Fibroblast of gingiva (primary cell): ENCODE measurements at places on chromosomes 3 and 15.

- DNase-seq: no peak
Observed at GRCh38 chr3:111604119-111604518, 9.0 kb upstream of the ZBED2 start.

DNA sequence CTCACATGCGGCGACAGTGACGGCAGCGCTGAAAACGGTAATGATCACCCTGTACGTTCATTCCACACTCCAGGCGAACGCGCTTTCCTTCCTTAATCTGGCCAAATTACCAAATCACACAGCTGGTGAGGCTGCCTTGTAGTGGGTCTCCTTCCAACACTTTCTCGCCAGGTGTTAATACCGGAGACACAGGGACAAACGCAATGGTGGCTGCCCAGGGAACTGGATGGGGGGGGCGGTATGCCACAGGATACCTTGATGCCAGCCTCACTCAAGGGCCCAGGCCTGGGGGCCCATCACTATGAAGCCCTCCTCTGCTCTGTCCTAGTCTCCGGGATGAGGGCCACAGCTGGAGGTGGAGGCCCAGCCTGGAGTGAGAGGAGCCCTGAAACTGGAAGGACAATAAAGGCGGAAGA lies 1.4 kb upstream of the CAMK2N2 start:
- no peak for DNase-seq

DNA sequence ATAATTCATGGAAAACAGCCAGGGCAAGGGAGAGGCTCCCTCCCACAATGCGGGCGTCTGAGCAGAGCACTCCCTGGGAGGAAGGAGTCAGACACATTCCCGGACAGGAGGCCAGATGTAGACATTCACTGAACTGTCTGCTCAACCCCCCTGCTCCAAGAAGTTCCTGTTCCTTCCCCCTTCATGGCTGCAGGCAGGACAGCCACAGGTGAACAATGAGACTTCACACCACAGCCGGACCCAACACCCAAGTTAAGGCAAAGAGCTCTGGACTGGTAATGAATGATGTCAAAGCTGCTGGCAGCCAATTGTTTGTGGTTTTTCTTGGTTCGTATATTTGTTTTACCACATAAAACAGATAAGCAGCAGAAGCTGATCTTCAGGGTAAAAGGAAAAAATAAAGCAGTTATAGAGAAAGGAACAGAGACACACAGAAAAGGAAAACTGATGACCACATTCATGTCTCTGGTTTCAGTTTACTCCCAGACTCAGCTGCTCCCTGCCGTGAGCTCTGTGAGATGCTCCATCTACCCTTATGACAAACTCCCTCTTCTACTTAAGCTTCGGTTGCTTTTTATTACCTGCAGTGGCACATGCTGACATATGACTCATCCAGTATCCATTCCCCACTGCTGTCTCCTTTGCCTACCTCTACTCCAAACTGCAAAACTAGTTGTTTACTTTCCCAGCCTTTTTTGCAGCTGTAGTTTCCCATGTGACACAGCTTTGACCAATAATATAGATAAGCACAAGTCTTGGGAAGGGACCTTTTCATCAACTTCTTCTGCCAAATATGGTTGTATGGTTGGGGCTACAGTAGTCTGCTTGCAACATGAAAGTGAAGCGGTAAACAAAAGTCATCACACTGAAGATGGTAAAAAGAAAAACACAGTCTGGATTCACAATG lies 33.1 kb downstream of the DZIP1L start:
- DNase-seq: peak; percentile 21

GRCh38 chr15:72092006-72092405 lies 25.9 kb downstream of the MYO9A start:
- no peak for DNase-seq

- DNase-seq: no peak
Observed at GRCh38 chr3:41327718-41328117, 128.4 kb downstream of the CTNNB1 start.

GRCh38 chr15:69679623-69680228 lies 227.1 kb downstream of the RPLP1 start:
- DNase-seq: no peak

DNA sequence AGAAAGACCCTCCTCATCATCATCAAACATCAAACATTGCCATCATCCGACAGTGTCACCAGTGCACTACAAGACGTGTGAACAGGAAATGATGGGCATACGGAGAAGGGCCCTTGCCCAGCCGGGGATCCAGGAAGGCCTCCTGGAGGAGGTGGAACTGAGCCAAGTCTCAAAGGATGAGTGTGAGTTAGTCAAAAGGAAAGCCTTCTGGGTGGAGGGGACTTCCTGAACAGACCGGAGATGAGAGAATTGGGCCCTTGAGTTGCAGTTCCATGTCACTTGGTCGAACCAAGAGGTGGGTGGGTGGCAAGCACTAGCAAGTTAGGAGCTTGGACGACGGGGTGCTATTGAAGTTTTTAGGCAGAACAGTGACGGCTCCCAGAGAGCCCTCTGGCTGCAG lies 8.5 kb downstream of the SEMA4B start:
- DNase-seq: no peak

- peak; percentile 44 for DNase-seq
Observed at GRCh38 chr15:32878869-32879805, 161.3 kb downstream of the GREM1 start.

GRCh38 chr3:159825216-159825854 lies 163.3 kb upstream of the IL12A start:
- DNase-seq: no peak

DNA sequence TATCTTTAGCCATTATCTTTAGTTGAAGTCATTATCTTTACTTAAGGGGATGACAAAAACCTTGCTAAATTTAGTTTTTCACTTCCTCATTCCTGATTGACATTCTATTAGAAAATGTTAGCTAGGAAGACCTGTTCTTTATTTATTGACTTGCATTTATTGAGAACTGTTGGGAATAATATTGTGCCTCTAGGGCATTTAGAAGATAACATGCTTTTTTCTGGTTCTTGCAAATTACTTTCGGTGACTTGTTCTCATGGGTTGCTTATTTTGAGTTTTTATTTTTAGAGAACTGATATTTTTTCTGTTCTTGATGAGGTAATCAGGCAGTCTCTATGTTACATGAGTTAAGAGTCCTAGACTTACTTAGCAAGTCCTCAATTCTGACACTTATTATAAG lies 48.3 kb upstream of the CTDSPL start:
- no peak for DNase-seq

GRCh38 chr15:33131552-33132232 lies 62.8 kb downstream of the FMN1 start:
- DNase-seq: no peak

DNA sequence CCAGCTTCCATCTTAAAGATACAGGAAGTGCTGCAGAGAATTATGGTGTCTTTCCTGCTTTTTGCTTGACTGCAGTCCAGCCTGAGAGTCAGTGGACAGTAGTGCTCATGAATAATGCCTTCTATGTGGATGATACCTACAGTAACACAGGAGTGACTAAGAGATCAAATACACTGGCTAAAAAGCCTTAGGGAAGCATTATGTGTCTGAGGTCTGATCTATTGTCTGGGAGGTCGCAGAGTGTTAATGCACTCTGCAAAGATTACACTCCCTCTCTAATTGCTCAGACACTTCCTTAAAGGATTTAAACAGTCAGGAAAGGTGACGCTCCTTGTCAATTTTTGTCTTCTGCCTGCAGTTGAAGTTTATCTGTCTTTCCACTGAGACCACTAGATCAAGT lies 183.6 kb downstream of the MCTP2 start:
- DNase-seq: no peak

GRCh38 chr3:177800561-177800960 lies 603.3 kb upstream of the TBL1XR1 start:
- DNase-seq: no peak

GRCh38 chr3:177141899-177142646 lies 55.2 kb downstream of the TBL1XR1 start:
- no peak for DNase-seq

GRCh38 chr3:111031538-111031937 lies 40.1 kb upstream of the NECTIN3 start:
- DNase-seq: no peak

DNA sequence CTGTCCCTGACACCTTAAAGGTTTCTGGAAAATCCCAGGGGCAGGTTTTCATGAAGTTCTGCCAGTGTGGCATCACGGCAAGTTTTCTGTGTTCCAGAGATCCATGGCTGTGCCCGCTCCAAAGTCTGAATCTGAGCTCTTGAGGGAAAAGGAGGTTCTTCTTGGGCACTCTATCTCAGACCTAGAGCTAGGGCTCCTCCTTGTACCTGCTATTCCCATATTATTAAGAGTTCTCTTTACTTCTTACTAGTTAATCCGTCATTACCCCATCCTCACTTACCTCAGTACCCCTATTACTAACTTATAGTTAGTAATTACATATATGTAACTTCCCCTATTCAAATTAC lies 5.9 kb upstream of the TRA2B start:
- no peak for DNase-seq

DNA sequence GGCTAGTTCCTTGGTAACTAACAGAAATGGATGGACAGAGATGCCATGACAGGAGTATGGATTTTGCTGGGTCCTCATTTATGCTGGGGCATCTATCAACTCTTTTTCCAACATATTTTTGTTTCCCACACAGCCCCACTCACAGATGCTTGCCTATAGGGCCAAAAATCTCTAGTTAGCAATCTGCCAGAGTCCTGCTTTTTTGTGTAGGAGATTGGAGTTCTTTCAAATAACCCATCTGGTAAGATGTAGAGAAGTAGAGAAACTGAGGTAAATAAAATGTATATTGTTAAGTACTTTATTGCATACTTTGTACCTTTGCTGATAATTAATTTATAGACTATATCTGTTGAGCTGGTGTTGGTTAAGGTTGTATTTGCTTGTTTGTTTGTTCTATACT lies 456.5 kb upstream of the GOLIM4 start:
- DNase-seq: no peak

DNA sequence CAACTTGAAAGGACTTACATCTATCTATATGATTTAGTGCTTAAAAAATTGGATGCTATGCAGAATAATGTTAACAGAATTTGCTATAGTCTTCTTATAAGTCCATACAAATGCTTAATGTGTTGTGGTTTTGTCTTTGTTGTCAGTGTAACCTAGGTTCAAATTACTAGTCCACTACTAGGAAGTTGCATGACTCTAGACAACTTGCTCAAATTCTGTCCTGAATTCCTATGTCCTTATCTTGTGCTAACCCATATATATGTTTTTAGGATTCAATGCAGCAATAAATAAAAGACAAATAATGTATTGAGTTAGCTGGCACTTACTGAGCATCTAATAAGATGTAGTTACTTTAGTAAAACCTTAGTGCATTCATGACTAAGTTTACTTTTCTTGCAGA lies 276.5 kb upstream of the KCNMB2 start:
- DNase-seq: no peak

GRCh38 chr3:197269024-197269423 lies 29.4 kb downstream of the DLG1 start:
- no peak for DNase-seq

DNA sequence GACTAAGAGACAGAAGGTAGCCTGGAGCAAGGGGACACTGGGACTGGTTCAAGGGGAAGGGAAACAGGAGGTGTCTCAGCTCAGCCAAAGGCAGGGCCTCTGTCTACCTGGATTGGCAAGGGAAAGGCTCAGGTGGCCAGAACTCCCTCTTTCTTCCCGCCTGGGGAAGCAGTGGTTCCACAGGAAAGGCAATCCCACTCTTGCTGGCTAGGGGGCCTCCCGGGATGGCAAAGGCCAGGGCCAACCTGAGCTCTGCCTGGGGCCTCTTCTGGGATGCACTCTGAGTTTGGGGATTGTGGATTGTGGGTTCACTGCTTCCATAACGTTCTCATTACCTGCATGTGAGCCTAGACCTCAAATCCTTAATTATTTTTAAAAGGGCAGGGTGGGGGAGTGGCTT lies 13.0 kb upstream of the PARP6 start:
- DNase-seq: no peak

GRCh38 chr3:170476291-170476690 lies 57.6 kb downstream of the CLDN11 start:
- DNase-seq: no peak

DNA sequence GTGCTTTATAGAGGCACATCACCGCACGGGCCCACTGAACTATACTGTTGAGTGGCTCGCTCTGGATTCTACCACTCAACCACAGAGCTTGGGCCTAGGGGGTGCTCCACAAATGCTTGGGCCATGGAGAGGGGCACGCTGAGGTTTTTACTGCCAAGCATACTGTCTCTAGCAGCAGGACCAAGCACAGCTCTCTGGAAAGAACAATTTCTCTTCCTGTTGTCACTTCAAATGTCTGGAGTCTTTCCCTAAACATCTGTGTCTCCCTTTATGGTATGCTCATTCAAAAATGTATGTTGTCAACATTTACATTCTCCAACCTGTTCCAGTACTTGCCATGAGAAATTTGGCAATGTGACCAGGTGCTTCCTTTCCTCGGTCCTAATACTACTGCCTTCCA lies 114.7 kb upstream of the TPM1 start:
- DNase-seq: no peak

- DNase-seq: no peak
Observed at GRCh38 chr15:29698030-29698701, 124.1 kb downstream of the TJP1 start.

- DNase-seq: no peak
Observed at GRCh38 chr15:94231723-94232468, 535 bp downstream of the MCTP2 start.

DNA sequence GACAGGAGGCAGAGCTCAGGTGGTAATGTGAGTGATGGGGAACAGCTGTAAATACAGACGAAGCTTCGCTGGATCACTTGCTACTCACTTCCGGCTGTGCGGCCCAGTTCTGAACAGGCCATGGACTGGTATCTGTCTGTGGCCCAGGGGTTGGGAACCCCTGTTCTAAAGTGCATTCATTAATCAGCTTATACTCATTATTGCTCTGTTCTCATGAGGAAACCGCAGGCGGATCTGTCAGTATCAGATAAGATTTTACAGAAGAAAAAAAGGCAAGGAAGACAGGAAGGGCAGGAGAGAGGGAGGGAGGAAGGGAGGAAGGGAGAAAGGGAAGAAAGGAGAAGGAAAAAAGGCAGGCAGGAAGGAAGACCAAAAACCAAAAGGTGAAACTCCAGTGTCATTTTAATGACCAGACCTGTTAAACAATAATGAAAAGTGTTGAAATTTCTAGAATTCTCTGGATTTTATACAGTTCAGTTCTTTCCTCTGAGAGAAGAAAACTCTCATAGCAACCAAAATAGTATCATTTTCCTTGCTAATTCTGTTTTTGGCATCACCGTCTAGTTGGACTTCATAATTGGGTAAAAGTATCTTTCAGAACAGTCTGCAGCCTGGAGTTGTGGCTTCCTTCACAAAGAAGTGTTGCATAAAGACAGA lies 128.0 kb upstream of the PROK2 start:
- DNase-seq: no peak

GRCh38 chr15:71790081-71790480 lies 20.3 kb upstream of the NR2E3 start:
- DNase-seq: no peak

- DNase-seq: no peak
Observed at GRCh38 chr3:37992271-37993066, 1.9 kb downstream of the VILL start.

GRCh38 chr3:14664170-14664569 lies 10.8 kb upstream of the C3orf20 start:
- DNase-seq: no peak
